ENCODE measurements at places on chromosomes 16 and 17. TPM values are rescaled to one million over a fixed set of nuclear protein-coding genes. Genes with fewer than 3 reads are reported as not detected.
A peak's percentile ranks its signal among the peaks of the same experiment; 100 is the strongest.

The IGSF6 gene
- not detected for total RNA-seq

The GLP2R gene
- total RNA-seq: not detected

DNA sequence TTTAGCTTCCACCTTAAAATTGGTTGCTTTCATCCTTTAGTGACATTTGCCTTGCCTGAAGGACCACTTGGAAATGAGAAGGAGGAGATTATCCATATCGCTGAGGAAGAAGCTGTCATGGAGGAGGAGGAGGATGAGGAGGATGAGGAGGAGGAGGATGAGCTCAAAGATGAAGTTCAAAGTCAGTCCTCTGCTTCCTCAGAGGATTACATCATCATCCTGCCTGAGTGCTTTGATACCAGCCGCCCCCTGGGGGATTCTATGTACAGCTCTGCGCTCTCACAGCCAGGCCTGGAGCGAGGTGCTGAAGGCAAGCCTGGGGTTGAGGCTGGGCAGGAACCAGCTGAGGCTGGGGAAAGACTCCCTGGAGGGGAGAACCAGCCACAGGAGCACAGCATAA is 11.5 kb upstream of the TMEM106A start:
- DNase-seq: no peak

The SAMD14 gene
- 2.0 TPM for total RNA-seq

DNA sequence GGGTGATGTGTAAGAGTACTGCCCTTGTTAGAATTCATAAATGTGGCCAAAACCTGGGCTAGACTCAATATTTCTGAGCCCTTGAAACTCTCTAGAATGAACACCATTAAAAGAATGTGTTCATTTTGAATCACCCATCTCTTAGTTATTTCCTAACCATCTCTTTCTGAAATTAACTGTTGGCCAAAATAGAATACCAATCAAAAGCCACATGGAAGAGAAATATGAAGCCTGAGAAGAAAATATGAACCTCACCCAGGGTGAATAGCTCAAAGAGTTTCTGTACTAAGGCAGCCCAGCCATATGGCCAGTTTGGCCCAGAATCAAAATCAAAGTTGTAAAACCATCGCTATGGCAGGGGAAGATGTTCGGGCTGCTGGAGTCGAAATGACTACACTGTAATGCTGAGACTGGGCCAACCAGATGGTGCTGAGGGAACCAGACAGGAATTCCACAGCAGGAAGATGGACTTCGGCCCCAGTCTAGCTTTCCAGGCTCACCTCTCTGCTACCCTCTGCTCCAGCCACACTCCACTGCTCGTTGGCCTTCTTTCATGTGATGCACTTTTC is 154.3 kb upstream of the ZFHX3 start:
- no peak for DNase-seq

DNA sequence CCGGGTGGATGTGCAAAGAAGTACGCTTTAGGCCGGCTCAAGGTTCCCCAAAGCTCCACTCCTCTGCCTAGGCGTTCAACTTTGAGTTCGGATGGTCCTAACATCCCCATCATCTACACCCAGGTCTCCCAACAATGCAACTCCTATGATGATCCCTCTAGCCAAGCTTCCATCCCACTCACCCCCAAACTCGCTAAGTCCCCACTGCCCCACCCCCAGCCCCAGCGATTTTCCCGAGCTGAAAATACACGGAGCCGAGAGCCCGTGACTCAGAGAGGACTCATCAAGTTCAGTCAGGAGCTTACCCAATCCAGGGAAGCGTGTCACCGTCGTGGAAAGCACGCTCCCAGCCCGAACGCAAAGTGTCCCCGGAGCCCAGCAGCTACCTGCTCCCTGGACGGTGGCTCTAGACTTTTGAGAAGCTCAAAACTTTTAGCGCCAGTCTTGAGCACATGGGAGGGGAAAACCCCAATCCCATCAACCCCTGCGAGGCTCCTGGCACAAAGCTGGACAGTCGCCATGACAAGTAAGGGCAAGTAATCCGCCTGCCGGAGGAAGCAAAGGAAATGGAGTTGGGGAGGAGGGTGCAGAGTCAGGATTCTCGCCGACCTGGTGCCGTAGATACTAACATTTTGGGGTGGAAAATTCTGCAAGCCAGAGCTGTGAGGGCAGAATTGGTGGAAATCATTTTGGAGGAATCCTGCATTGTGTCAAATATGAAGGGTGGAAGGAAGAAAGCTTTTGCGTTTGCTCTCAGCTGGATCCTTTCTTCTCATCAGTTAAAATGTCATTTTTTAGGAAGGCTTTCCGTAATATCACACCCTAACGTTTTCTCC is at the start of gene TP53:
Gene TP53, minus strand, starts transcription at position 419 of the 836 bp plus-strand sequence. CDS start 10,896 bp downstream, outside the sequence.
- peak; percentile 88 for DNase-seq

The NKD1 gene
- 1.8 TPM for total RNA-seq

GRCh38 chr17:45436161-45436560 is 3.5 kb upstream of the ARHGAP27 start:
- DNase-seq: no peak

- no peak for DNase-seq
Observed at GRCh38 chr16:47142486-47142820, 1.3 kb downstream of the NETO2 start.

DNA sequence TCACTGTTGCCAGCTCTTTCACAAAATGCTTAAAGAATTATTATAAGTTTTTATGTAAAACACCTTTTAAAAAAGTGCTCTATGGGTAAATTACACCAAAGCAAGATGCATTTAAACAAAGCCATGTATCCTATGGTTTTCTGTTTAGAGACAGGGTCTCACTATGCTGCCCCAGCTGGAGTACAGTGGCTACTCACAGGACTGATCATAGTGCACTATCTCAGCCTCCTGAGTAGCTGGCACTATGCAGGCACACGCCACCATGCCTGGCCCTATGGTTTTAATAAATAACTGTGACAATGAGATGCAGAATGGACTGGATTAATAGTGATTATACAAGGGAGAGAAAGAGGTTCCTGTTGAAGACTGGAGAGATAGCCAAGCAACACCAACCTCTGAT is 40.2 kb downstream of the SPOP start:
- DNase-seq: no peak
